CD4-positive, alpha-beta T cell treated with Interleukin-2 at 100 ng/mL for 4 hours (primary cell): ENCODE measurements at places on chromosomes 6 and 20.

GRCh38 chr6:56746767-56747504 lies 104.2 kb upstream of the DST start:
- no peak for DNase-seq

GRCh38 chr6:17469006-17469832 lies 75.8 kb downstream of the CAP2 start:
- DNase-seq: no peak

- no peak for DNase-seq
Measured at GRCh38 chr6:128532136-128532535, 11.7 kb upstream of the PTPRK start.

- no peak for DNase-seq
Measured at GRCh38 chr20:58492795-58493524, 22.2 kb downstream of the APCDD1L start.

DNA sequence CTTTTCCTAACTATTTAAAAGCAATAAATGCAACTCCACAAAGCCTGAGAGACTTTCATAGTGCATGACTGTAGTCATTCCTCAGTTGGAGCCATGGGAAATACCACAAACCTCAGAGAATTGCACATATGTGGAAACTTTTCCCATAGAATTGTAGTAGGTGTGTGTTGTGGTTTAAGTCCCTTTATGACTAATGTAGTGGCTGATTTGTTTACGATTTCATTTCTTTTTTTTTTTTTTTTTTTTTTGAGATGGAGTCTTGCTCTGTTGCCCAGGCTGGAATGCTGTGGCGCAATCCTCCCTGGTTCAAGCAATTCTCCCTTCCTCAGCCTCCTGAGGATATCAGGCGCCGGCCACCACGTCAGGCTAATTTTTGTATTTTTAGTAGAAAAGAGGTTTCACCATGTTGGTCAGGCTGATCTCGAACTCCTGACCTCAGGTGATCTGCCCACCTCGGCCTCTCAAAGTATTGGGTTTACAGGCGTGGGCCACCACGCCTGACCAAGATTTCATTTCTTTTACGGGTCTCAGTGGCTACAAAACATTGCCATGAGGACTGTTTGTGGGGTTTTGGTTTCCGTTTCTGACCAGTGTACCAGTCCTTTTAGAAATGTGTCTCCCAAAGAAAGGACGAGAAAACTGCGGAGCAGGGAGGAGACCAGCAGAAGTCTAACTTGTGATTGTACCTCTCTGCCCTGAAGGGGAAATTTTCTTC lies 212.1 kb upstream of the MARCKS start:
- DNase-seq: no peak

DNA sequence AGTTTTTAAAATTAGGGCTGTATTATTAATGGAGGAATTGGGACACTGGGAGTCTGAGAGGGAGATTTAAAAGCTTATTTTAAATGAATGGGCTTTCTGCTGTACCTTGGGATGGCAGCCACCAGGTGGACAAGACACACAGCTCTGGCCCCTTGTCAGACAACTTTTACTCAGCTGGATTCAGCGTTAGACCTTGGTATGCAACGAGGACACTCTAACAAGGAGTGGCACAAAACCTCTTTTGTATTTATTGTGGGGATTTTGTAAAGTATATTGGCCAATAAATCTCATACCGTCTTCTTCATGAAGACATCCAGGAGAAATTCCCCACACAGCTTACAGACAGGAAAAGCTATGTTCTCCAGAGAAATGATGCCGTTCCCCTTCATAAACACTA lies 105.7 kb downstream of the LCA5 start:
- no peak for DNase-seq

- no peak for DNase-seq
Measured at GRCh38 chr20:47016068-47016664, 121.5 kb downstream of the EYA2 start.

DNA sequence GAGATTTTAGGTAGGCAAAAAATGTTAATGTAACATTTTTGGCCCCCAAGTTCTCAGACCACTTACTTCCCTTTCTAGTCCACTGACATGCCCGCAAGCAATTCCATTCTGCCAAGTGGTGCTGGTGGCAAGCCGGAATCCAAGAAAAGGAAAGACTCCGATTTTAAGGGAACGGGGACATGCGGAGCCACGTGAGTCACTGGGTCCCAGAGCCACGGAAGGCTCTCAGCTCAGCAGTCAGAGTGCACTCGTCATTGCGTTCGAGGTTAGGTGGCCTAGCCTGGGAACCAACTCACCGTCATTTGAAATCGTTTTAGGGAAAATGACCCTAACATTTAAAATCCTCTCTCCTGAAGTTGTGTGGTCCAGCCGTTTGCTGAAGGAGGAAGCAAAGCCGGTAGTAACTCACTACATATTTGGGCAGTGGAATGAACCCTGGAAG lies 711 bp upstream of the SIRT5 start:
- DNase-seq: peak; percentile 4

DNA sequence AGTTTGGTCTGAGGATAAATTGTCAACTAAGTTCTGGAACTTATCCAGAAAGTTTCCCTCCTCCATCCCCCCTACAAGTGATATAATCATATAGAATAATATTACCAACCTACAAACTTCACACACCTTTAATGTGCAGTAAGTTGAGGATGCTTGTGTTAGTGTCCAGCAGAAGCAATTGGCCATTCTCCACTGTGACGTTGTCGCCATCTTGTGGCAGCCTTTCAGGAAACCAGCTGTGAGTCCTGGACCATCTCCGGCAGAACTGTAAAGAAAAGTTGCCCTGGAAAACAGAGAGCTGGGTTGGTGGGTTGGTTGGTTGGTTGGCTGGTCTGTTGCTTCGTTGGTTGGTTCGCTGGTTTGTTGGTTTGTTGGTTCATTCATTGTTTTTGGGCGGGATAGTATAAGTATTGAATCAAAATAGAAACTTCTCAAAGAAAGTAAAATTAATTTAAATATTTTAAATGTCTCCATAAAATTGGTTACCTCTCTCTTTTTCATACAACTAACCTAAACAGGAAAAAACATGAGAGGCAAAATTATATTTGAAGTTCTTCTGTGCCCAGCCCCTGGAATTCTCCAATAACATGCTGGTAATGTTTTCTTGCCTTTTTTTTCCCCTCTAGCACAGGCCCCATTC lies 127.5 kb downstream of the PKHD1 start:
- DNase-seq: no peak

DNA sequence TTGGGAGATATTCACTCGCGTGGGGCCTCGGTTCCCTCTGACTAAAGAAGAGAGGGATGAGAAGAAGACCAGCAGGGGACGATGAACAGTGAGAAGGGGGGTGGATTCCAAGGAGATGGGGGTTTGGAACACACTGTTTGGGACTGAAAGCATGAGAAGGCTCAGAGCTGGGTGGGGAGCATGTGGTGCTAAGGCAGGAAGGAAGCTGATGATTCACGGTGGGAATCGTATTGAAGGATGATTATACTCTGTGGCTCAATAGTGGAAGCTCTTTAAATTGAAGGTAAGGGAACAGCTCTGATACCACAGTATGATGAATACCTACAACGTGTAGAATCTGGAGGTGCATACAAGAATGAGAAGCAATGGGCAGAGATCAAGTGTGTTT lies 117.5 kb upstream of the KCNK16 start:
- DNase-seq: no peak

DNA sequence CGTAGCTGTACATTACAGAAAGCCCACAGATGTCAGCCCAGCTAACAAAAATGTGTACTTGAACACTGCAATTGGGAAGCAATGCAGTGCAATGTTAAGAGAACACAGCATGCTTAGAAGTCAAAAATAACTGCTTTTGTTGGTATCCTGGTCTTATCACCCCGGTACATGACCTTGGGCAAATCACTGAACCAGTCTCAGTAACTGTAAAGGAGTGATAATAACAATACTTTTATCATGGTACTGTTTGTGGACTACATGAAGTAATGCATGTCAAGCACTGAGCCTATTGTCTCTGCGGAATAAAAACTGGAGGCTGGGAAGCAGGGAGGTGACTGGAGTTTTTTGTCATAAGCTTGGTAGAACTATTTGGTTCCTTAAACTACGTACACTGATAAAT lies 44.7 kb upstream of the SPDEF start:
- no peak for DNase-seq

GRCh38 chr6:89797317-89797716 lies 22.3 kb downstream of the MDN1 start:
- no peak for DNase-seq

DNA sequence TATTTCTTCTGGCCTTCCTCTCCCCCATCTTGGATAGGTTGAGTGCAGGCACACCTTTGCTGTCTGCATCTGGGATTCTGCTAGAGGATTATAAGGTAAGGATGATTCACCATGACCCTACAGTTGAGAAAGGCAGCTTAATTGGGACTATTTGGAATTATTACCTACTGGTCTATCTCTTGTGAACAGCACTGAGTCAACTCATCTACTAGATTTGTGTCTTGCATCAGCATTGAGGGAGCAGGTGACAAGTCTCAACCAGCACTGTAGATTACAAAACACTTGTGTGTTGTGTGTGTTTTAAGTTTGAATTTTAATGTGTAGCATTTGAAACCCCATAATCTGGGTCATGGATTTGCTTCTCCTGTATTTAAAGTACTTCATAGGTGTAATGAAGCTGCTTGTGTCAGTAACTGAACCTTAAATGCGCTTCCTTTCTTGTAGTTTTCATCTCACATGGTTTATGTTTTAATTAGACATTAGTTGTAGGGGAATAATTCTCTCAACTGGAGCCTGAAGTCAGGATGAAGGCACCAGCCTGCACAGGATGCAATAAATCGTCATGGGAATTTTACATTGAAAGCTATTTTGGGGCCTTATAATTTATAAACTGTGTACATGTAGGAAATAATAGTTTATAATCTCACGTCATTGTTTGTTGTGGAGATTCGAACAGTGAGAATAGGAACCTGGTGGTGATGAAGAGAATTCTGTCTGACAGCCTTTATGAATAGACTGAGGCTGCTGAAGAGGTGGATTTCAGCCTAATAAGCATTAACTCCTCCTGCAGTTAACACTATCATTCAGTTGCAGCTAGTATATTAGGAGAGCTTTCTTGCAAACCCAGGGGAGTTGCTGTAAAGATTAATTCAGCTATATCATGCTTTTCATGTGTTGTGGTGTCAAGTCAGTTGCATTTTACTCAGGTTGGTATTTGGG lies 125.1 kb downstream of the JARID2 start:
- DNase-seq: no peak

DNA sequence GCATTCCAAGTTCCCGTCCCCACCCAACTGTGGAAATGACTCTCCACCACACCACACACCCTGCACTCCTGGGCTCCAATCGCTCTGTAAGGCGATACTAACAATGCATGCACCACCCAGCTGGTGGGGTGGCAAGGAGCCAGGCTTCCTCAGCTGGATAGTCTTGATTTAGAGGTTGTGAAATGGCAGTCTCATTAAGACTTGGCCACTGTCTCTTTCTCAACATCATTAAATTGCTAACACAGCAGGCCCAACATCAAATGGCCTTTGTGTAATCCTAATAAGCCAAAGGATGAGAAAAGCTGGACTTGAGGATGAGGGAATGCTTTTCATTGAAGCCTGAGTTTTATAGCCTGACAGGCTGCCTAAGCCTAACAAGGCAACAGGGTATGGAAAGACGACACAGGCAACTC lies 223.7 kb downstream of the GMDS start:
- DNase-seq: no peak
